Thyroid gland (tissue), 4 donors: ENCODE measurements at places on chromosomes 13 and 19. TPM values are rescaled to one million over a fixed set of nuclear protein-coding genes. Genes with fewer than 3 reads are reported as not detected.

DNA sequence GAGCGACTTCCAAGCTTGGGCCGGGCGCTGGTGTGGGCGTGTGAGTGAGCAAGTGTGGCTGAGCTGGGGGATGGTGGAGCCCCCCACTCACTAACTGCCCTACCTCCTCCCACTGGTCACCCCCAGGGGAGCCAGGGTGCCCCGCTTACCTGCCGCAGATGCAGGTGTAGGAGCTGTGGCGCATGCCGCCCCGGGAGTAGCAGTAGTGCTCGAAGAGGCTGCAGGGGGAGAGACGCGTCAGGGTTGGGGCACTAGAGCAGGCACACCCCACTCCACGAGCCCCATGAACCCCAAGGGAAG lies 39.9 kb downstream of the CEBPG start:
- no peak overlapping the region for H3K27ac ChIP-seq
- no peaks in the 10 kb centered on the region for H3K36me3 ChIP-seq
- no peak for DNase-seq
- no peak overlapping the region for H3K4me3 ChIP-seq
- no peaks in the 10 kb centered on the region for H3K27me3 ChIP-seq
- H3K4me1 ChIP-seq, result no peaks in the 10 kb centered on the region

DNA sequence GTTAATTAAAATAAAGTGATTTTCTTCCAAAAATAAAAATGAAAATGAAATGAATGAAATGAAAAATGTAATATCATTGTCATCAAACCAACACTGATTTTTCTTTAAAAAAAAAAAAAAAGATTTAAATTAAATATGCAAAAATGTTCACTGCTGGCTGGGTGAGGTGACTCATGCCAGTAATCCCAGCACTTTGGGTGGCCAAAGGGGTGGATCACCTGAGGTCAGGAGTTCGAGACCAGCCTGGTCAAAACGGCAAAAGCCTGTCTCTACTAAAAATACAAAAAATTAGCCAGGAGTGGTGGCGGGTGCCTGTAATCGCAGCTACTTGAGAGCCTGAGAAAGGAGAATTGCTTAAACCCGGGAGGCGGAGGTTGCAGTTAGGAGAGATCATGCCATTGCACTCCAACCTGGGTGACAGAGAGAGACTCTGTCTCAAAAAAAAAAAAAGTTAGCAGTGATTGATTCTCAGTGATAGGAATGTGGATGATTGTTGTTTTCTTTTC lies 44.6 kb upstream of the LSM14A start:
- no peaks in the 10 kb centered on the region for H3K36me3 ChIP-seq
- no peak overlapping the region for H3K27ac ChIP-seq
- H3K4me3 ChIP-seq, result no peak overlapping the region
- DNase-seq, result no peak
- H3K27me3 ChIP-seq, result no peaks in the 10 kb centered on the region

- no peak overlapping the region for H3K27ac ChIP-seq
- H3K4me1 ChIP-seq, result no peaks in the 10 kb centered on the region
- no peak overlapping the region for H3K4me3 ChIP-seq
- DNase-seq, result no peak
Observed at GRCh38 chr19:56356944-56357343, 36.4 kb downstream of the ZNF582 start.

- no peak overlapping the region for H3K27ac ChIP-seq
- H3K36me3 ChIP-seq, result no peaks in the 10 kb centered on the region
- H3K4me3 ChIP-seq, result no peak overlapping the region
- DNase-seq, result no peak
- no peaks in the 10 kb centered on the region for H3K4me1 ChIP-seq
Observed at GRCh38 chr19:32197896-32198882, 147.2 kb upstream of the ZNF507 start.

DNA sequence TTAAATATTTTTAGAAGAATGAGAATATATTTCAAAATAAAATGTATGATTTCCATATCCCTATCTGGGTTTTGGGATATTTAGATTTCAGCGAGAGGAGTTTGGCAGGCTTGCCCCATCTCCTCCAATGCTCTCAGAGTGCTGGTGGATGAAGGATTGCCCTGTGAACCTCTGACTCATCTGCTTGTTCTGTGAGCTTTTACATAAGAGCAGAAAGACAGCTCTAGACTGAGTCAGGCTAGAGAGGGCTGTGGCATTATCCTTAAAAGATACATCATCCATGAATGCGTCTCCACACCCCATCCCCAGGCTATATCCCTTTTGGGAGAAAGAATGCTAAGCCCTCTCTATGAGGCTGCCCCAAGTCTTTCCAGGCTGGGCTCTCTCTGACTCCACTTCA lies 190.6 kb downstream of the TUBA3C start:
- no peak overlapping the region for H3K27ac ChIP-seq
- no peaks in the 10 kb centered on the region for H3K36me3 ChIP-seq
- DNase-seq, result no peak

DNA sequence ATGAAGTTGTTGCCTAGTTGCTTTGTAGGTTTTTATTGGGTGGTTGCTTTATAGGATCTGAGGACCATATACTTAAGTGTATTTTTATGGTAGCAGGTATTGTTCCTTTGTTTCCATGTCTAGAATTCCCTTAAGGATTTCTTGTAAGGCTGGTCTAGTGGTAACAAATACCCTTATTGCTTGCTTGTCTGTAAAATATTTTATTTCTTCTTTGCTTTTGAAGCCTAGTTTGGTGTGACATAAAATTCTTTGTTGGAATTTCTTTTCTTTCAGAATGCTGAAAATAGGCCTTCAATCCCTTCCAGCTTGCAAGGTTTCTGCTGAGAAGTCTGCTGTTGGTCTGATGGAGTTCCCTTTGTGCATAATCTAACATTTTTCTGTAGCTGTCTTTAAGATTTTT lies 18.1 kb upstream of the ZSCAN5A start:
- no peak overlapping the region for H3K4me3 ChIP-seq
- H3K27ac ChIP-seq, result no peak overlapping the region
- no peaks in the 10 kb centered on the region for H3K36me3 ChIP-seq

SIAH3 gene
- total RNA-seq, result 0.13 TPM

PALM3 gene
- total RNA-seq, result 9.6 TPM

ZNF878 gene
- 0.38 TPM for total RNA-seq

PSG7 gene
- not detected for total RNA-seq
